ENCODE measurements at places on chromosomes 2 and 18.
A peak's percentile ranks its signal among the peaks of the same experiment; 100 is the strongest.

DNA sequence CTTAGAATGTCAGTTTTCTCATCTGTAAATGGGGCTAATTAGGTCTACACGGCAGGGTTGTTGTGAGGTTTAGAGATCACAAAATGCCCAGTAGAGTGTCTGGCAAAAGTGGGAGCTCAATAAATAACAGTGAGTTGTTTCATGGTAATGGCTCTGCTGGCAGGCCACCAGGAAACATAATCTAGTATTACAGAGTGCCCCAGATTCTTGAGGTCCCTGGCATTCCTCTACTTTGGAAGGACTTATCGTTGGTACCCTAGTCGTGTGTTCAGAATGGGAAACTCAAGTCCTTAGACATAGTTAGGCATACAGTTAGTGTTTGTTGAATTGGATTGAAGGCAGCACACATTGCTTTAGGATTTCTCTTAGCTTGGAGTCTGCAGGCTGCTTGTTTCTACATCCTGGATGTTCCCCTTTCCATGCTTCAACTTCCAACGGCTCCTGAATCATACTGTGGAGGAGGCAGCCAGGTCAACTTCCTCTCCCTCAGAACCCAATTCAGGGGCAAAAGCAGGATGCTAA, 161.5 kb upstream of the FOSL2 start:
- no peak for DNase-seq

GRCh38 chr18:8253944-8254343, 355.3 kb upstream of the RAB12 start:
- DNase-seq = no peak

- no peak for DNase-seq
Measured at GRCh38 chr2:237616734-237617586, 10.4 kb upstream of the LRRFIP1 start.

DNA sequence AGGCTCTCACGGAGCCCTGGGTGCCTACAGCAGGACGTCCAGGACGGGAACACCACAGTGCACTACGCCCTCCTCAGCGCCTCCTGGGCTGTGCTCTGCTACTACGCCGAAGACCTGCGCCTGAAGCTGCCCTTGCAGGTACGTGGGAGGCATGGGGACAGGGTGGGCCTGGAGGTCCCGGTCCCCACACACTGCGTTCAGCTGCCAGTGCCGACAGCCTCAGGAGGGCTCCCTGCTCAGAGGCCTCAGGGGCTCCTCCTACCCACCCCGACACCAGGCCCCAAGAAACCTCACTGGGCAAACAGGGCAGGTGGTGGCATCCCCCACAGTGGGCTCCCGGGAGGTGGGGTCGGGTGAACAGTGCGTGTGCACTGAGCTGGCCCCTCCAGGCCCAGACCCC, 10.8 kb downstream of the ANO7 start:
- no peak for DNase-seq

DNA sequence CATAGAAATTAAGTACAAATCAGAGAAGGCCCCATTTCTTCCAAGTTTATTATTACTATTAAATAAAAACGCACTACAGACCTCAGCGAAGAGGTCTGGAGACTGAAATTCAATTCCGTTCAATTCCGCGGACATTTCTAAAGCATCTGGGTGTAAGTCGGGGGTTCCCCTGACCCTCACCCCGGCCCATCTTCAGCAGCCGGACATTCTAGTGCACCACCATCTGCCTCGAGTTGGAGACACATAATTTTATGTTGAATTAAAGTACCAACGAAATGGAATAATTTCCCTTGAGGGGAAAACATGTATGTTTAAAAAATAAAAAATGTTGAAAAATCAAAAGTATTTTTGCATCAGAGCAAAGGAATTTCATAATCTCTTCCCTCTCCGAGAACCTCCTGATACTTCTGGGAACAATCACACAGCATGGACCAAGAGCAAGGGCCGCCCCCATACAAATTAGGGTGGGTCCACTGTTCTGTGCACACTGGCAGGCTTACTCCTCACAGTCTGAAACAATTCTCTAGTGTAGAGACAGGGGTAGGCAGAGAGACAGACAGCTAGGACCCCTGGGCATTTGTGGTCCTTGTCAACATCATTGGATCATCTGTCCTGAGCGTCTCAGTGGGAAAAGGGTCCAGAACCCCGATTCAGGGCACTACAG, 29.3 kb downstream of the MBP start:
- no peak for DNase-seq

GRCh38 chr2:18317017-18317416, 243.4 kb downstream of the RDH14 start:
- no peak for DNase-seq

DNA sequence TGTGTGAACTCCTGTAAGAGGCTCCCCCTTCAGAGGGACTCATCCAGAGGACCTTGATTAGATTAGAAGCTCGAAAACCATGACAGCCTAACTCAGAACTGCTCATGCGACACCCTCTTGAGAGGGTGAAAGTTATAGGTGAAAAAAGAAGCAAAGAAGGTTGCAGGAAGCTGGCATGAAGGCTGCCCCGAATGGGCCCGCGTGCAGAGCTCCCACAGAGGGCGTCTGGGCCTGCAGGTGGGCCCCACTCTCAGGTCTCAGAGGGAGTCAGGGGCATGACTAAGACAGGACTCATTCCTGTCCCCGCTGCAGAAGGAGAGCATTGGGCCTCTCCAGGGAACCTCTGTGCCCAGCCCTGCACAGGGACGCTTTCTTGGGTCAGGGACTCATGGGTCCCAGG, 235.4 kb downstream of the EIPR1 start:
- no peak for DNase-seq

DNA sequence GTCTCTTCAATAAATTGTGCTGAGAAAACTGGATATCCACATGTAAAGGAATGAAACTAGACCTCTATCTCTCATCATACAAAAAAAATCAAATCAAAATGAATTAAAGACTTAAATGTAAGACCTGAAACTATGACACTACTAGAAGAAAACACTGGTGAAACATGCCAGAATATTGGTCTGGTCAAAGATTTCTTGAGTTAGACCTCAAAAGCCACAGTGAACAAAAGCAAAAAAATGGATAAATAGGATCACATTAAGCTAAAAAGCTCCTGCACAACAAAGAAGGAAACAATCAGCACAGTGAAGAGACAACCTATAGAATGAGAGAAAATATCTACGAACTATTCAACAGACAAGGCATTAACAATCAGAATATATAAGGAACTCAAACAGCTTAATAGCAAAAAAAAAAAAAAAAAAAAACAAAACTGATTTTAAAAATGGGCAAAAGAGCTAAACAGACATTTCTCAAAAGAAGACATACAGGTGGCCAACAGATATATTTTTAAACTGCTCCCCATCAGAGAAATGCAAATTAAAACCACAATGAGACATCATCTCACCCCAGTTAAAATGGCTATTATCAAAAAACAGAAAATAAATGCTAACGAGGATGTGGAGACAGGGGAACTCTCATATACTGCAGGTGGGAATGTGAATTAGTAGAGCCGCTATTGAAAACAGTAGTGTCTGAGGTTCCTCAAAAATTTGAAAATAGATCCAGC, 66.3 kb downstream of the NCKAP1 start:
- DNase-seq = no peak

- no peak for DNase-seq
Measured at GRCh38 chr2:42429352-42429751, 64.4 kb downstream of the KCNG3 start.

DNA sequence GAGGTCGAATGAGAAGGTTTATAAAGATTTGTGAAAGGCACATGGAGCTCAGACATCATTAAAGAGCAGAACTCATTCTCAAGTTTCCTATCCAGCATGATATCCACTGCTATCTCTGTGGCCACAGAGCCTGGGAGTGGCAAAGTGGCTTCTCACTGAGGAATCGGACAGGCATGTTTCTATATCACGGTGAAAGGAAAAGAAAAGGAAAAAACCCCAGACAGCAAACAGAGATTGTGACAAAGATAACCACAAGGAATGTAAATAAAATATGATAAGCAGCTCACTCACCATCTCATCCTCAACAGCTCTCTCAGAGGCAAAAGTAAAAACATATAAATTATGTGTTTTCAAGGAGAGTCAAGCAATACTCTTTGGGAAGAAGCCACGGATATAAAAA, 2.5 kb downstream of the PID1 start:
- peak; percentile 20 for DNase-seq

DNA sequence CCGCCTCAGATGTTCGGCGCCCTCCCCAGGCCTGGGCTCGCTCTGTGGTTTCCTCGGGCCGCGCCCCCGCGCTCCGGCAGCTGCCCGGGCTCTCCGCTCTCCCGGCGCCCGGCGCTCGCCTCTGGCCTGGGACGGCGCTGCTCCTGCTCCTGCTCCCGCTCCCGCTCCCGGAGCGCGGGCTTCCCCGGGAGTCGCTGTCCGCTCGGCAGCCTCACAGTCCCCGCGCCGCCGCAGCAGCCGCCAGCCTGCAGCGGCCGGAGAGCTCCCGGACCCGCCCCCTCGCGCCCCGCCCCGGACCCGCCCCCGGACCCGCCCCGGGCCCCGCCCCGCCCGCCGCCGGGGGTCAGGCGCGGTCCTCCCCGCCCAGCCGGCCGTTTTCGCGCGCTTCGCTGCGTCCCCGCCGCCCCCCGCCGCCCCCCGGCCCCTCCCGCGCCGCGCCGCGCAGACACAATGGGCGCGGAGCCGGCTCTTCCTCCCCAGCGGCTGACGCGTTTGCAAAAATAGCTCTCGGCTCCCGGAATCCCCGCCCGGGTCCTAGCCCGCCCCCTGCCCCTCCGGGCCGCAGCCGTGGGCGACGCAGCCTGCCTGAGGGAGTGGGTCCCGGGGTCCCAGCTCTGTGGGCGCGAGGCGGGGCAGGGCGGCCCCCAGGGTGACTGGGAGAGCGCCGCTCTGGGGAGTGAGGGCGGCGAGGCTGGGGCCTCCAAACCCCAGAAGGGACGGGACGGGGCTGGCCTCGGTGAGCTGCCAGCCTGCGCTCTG, at the start of gene ARL4C:
ARL4C (minus strand) TSS at position 247 of the 759 bp plus-strand sequence. CDS start 495 bp downstream, outside the sequence.
- DNase-seq = no peak

- no peak for DNase-seq
Measured at GRCh38 chr2:172540421-172540820, 15.5 kb upstream of the PDK1 start.

- no peak for DNase-seq
Measured at GRCh38 chr2:114068438-114068837, 178.5 kb downstream of the ACTR3 start.

DNA sequence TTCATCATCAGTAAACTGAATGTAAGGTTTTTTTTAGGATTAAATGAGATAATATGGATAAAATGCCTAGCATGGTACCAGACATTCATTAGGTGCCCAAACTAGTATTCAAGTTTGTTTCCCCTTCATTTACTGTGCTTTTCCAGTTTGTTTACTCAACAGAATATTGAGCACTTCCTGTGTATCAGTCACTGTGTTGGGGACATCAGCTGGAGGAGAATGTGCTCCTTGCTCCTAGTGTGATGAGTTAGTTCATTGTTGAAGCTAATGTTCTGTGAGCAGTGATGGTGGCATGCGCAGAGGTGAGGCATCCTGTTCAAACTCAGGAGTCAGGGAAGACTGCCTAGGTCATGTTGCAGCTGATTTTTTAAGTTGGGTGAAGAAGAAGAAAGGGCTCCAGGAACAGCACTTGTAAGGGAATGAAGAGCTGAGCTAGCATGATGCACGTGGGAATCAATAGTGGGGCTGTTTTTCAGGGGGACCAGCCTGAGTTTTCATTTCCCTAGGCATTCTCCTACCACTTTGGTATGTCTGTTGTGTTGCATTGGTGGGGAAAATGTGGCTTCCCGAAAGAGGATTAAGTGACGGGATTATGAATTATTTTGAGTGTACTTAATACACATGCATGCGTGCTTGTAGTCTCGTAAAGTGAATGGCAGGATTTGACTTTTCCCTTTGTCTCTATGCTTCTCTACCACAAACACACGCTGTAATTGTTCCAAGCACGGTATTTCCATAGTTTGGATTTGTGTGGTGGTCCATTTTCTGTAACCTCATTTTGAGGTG, 23.7 kb downstream of the TTLL4 start:
- no peak for DNase-seq

DNA sequence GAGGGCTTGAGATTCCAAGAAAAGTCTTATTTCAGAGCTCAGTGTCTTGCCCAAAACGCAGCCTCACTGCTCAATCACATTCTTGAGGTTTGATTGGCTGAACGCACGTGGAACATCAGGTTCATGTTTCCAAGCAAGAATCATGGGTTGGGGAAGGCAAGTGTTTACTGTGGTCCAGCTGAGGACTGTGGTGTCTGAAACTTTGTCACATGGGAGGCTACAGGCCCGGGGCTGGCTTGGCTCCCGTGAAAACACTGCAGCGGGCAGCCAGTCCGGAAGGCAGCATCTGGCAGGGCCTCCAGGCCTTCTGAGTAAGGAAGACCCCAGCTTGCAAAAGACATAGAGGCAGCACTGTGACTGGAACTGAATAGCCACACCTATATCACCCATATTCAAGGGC, 84.7 kb downstream of the POLR1A start:
- no peak for DNase-seq

DNA sequence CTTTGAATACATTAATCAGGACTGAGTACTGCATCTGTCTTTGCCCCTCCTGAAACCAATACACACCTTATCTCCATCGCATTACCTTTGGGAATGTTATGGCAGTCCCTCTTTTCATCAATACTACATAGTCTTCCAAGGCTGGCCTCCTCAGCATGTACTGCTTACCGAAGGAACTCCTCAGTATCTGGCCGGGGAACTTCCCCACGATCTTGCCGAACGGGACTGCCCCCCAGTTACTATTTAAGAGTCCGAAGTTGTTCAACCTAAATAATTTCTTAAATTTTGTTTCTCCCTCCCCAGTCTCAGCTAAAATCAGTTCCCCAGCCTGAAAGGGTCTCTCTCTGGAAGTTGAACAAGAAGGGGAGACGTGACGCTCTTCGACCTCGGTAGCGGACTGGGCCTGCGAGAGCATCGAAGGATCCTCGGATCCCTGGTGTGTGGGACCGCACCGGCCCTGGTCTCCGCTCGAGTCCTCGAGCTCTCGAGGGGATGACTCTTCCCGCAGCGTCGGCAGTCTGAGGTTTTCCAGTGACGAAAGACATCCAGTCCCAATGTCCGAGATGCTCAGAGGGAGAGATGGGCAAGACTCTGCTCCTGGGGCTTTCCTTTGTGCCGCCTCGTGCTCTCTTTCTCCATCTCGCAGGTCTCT, 489 bp downstream of the TRMT61B start:
- no peak for DNase-seq

- DNase-seq = no peak
Measured at GRCh38 chr2:147782141-147782930, 62.5 kb upstream of the ACVR2A start.

GRCh38 chr2:97741251-97741650, 27.9 kb downstream of the ZAP70 start:
- DNase-seq = no peak

DNA sequence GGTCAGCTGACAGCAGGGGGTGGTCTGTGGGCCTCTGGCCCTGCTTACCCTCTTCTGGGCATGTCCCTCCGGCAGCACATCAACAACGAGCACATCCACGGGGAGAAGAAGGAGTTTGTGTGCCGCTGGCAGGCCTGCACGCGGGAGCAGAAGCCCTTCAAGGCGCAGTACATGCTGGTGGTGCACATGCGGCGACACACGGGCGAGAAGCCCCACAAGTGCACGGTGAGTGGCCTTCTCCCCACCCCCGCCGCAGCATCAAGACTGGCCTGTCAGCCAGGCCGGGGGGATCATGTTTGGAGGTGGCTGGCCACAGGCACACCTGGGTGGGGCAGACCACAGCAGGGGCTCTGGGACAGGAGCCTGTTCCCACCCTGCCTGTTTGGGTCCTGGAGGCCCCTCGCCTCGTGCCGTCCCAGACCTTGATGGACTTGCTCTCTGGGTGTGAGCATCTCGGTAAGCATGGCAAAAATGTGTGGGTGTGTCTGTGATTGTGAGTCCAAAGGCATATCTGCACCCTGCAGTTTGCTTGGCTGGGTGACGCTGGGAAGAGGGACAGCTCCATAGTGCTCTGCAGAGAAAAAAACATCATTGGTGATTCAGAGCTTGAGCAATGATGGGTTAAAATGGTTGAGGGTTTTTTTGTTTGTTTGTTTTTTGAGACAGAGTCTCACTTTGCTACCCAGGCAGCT, 242.8 kb downstream of the GLI2 start:
- no peak for DNase-seq
